Type B pancreatic cell (in vitro differentiated cells): ENCODE measurements at places on chromosomes 3 and 15. TPM values are rescaled to one million over a fixed set of nuclear protein-coding genes. Genes with fewer than 3 reads are reported as not detected.

ACP3 gene
- total RNA-seq: 3.5 and 8.2 TPM in 2 replicates

- no peak for DNase-seq
These were observed 24.6 kb upstream of the HES1 start for GRCh38 chr3:194111336-194111735.

- no peak for DNase-seq
These were observed 226.0 kb downstream of the KLF13 start for GRCh38 chr15:31552482-31553099.

GRCh38 chr3:31531452-31531991 is 1.2 kb upstream of the STT3B start:
- DNase-seq: no peak

DNA sequence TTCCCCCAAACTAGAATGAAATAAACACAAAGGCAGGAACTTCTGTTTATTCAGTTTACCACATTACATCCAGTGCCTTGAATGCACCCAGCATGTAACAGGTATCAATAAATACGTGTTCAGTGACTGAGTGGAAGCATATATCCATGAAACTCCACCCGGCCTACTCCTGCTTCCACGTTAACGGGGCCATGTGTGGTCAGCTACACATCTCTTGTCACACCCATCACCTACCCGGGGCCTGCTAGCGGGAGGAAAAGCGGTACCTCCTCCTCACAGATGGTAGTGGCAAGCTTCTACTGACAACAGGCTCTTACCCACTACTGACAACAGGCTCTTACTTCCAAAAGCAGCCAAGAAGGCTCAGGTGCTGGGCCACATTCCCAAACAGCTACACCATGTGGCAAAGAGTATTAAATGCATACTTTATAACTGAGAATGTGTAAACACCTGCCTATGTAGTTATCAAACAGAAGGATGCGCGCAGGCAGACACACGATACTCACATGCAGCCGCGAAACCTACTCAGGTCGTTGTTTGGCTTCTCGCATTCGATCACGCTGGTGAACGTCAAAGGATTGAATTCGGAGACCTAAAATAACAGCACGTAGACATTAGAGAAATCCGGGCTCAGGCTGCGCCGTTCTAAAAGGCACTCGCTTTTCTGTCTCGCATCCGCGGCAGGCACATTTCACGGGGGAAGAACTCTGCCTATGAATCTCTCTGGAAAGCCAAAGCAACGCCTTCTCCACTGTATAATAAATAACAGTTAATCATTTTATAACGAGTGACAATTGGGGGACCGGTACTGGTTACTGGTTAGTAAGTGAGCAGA is 127.4 kb downstream of the ATP10A start:
- no peak for DNase-seq

GPR27 gene
- 7.1 and 7.4 TPM in 2 replicates for total RNA-seq

RFT1 gene
- 23.4 and 31.0 TPM in 2 replicates for total RNA-seq

MCCC1 gene
- 40.9 and 58.1 TPM in 2 replicates for total RNA-seq

CHRNA3 gene
- 8.4 and 19.2 TPM in 2 replicates for total RNA-seq

GRCh38 chr3:41018855-41019254 is 180.4 kb upstream of the CTNNB1 start:
- DNase-seq: no peak

DNA sequence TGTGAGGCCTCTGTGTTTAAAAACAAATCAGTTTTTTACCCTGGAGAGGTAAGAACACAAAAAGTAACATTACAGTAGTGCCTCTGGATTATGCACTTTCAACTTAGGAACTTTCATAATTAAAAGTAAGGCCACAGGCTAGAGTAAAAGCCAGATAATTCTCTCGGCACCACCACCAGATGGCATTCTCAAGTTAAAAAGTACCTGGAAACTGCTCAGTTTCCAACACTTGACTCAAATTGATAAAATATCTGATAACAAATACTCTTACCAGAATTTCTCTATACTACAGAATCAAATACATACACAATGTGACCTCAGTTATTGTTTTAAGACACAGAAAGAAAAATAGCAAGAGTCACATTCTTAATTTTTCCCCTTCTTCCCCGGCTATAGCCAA is 19.9 kb downstream of the SPICE1 start:
- no peak for DNase-seq

CFAP161 gene
- 0.36 TPM in 1 of 2 replicates, not detected in the other for total RNA-seq

DNA sequence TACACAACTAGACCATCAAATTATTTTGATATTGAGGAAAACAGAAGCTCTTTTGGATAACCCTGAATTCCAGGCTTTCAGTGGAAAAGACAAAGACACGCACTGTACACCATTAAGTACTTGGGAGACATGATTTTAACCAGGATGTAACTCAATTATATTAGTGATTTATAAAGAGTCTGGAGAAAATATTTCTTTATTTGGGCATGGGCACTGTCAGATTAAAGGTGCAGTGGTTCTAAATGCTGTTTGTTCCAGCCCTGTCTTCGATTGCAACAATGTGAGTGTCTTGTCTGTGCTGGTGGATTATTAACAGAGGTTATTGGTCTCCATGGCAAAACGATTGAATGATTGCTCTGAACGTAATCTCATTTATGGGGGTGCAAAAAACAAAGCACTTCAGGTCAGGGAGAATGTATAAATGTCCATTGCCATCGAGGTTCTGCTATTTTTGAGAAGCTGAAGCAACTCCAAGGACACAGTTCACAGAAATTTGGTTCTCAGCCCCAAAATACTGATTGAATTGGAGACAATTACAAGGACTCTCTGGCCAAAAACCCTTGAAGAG is at the start of gene TM4SF4:
Gene TM4SF4, plus strand, starts transcription at position 448 of the 568 bp plus-strand sequence. CDS start 181 bp downstream, outside the sequence.
- no peak for DNase-seq

TM4SF4 gene
- 18.1 and 97.1 TPM in 2 replicates for total RNA-seq

DNA sequence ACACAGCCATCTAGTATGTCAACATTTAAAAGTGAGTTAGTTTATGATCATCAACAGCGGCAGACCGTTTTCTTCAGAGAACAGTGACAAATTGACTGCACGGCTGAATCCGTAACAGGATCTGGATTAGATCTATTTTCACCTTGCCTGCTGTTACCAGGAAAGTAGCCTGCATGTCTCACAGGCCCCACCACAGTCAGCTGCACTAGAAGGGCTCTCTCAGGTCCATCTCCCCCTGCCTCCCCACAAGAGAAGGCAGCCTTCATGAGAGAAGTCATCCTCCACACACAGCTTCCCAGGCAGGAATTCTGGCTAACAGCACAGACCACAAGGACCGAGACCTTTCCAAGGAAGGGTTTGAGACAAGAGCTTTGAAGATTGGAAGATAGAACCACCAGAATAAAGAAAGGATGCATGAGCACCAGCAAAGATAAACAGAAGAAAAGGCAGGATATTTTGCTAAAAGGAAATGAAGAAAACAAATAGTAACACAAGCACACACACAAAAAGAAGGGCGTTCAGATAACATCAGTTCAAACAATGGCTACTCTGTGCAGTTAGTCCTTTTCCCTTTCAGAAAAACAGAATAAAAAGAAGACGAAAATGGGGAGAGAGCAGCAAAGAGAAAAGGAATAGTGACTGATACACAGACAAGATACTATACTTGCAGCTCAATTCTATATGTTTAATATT is 127.5 kb downstream of the SNRK start:
- no peak for DNase-seq

DNA sequence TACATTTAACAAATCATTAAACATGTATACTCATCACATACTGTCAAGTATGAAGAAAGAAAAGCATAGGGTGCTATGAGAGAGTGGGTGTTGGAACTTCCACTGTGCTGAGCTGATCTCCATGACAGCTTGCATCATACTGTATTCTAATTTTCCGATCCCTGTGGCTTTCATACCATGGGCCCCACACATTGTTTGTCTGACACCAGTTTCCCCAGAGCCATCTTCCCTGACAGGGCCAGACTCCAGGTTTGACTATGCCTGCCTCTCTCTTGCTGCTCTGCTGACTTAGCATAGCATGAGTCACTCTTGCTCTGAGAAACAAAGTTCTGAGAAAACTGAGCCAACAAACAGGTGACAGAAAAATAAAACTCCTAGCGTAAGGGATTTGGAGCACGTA is 37.0 kb upstream of the CASR start:
- no peak for DNase-seq

- no peak for DNase-seq
These were observed 11.7 kb upstream of the UTS2B start for GRCh38 chr3:191342006-191342405.

TIGIT gene
- total RNA-seq: not detected in 2 replicates

DNA sequence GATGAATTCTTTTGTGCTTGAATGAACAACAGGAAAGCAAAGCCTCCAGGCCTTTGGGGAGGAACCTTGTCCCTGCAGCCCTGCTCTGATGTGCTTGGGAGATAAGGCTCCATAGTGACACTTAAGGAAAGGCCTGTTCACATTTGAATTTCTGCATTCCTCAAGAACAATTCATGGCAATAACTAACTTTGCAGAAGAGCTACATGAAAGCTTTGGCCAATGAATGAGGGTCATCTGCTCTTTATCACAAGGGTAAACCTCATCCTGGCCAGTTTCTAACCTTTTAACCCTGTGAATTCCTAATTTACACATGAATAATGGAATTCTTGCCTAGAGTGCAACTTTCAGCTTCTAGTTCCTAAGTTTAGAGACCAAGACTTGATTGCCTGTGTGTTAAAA is 5.6 kb downstream of the PRTG start:
- no peak for DNase-seq

AGBL1 gene
- 0.07 TPM in 1 of 2 replicates, not detected in the other for total RNA-seq

DNA sequence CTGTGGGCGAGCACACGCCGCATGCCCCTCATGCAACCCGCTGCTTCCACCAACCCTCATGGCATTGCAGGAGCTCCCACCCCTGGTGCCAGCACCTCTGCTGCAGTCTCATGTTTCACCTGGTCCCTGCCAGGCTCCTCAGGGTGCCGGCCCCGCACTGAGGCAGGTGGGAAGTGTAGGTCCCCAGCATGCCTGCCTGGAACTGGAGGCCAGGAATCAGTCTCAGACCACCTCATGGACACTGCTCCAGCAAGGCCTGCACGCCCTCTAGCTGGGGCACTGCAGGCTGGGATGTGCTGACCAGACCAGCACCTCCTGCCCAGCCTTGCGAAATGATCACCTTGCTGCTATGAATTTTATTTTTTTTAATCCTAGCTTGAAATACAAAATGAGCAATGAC is 39.1 kb downstream of the OCA2 start:
- no peak for DNase-seq

GRCh38 chr3:12356996-12357395 is 68.1 kb downstream of the PPARG start:
- DNase-seq: no peak

GRCh38 chr15:91099616-91099994 is 452 bp upstream of the SV2B start:
- DNase-seq: no peak

GRCh38 chr3:43909149-43909548 is 218.4 kb downstream of the ABHD5 start:
- no peak for DNase-seq

DNA sequence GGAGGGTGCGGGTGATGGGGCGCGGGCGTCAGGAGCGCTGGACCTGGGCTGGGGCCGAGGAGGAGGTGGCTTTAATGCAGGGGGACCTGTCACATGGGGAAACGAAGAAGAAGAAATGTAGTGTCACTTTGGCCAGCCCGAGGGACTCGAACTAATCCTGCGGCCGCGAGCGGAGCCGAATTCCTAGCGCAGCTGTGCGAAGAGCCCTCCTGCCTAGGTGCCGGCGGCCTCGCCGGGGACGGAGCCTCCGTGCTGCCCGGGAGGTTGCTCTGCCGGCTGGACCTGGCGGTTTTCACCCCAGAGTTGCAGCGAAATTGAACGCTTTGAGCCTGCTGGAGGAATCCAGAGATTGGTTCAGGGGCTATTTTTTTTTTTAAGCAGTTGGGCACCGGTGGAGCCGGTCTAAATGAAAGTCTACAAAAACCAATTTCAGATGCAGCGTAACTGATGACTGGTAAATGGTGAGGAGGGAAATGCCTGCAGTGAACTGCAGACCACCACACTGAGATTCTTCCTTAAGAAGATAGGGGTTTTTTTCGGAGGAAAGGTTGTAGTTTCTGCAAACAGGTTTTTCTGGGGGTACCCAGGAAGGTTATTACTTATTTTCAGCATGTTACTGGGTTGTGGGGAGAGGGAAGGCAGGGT is 662 bp downstream of the TMEM108 start:
- no peak for DNase-seq

DNA sequence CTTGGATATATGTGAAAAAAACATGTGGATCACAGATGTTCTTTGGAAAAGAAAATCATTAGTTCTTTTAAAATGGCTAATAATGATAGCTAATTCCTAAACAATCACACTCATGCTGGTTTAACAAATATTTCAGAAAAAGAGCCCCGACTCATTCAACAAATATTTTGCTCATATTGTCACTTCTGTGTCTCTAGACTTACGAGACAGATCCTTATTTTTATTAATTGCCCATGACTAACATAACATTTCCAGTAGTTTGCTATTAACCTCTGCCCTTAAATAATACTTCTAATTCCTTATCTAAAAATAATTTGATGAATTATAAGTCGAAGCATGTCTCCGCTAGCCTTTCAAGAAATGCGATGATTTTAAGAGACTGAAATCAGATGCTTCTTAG is 70.4 kb downstream of the SATB1 start:
- DNase-seq: no peak

CDC25A gene
- total RNA-seq: 13.0 and 28.0 TPM in 2 replicates

DNA sequence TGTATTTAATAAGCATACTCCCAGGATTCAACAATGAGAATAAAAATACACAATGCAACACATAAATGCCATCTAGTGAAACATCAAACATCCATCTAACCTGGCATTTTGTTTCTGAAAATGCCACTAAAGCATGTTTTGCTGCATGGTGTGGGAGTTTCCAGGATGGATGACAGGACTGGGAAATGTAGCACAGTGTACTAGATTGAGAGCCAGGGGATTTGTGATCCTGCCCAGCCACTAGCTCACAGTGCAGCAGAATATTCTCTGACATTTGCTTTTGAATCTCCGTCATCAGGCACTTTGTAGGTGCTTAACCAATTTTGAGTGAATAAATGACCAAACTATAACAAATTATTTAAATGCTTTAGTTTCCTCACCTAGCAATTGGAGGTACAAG is 404.8 kb downstream of the GAP43 start:
- DNase-seq: no peak

- no peak for DNase-seq
These were observed 29.5 kb downstream of the CCDC12 start for GRCh38 chr3:46946856-46947545.

MFSD1 gene
- 30.5 and 44.1 TPM in 2 replicates for total RNA-seq

CKMT1A gene
- total RNA-seq: 37.3 and 79.5 TPM in 2 replicates
